ENCODE measurements at places on chromosomes 7 and 10.
A peak's percentile ranks its signal among the peaks of the same experiment; 100 is the strongest.

DNA sequence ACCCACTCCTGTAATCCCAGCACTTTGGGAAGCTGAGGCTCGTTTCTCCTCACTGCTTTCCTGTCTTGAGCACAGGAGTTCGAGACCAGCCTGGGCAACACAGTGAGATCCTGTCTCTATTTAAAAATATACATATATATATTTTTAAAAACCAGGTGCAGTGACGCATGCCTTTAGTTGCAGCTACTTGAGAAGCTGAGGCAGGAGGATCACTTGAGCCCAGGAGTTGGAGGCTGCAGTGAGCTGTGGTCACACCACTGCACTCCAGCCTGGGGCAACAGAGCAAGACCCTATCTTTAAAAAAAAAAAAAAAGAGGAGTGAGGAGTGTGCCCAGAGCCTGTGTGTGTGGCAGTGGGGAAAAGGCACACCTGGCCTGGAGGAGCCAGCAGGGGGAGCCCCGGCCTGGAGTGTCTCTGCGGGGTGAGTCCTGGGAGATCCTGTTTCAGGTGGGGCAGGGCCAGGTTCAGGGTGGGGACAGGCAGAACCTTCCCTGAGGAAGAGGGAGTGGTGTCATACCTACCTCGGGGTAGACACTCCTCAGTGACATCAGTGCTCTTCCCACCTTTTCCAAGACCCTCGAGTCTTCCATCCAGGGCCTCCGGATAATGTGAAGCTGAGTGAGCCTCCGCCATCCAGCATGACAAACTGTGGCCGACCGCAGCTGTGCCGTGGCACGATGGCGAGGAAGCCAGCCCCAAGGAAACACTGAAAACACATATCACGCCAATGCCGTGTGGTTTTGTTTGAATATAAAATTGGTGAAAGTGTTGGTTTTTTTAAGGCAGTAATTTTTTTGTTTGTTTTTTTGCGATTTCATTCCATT lies 9.0 kb upstream of the ARPC1B start:
- peak; percentile 77 for DNase-seq

GRCh38 chr10:78327778-78328591 lies 294.3 kb downstream of the RPS24 start:
- no peak for DNase-seq

GRCh38 chr10:6056411-6057135 lies 5.6 kb downstream of the IL2RA start:
- no peak for DNase-seq

DNA sequence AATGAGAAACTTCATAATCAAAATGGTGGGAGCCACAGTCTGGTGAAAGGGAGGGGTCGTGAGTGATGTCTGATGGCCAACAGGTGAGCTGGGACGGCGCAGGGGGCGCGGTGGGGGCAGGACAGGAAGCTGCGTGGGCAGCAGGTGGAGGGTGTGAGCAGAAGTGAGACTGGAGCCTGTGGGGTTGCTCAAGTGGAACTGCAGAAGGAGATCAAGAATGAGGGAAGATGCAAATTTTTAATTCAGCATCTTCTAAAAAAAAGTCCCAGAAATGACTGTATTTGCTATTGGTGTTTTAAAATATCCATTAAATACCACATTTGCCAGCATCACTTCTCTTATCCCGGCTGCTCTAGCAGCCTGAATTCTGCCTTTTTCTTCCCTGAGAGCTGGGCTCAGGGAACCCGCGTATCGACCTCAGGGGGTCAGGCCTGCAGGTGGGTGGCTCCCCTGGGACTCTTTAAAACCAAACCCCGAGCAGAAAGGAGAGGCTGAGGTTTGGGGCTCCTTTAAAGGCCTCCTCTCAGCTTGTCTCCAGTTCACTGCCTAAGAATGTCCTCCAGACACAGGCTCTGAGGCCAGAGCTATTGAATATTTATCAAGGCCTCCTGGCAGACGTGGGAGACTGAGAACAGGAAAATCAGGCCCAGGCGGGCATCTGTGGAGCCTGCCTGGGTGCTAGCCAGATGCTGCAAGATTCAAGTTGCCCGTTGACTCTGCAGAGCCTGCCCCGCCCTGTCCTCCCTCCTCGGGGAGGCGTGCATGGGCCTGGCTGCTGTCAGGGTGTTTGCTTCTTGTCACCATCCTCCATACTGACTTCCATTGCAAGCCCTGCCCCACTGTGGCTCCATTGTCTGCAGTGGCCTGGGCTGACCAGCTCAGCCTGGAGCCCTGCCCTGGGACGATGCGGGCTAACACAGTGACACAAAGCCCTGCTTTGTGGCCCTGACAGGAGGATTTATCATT lies 53.9 kb downstream of the SYPL1 start:
- peak; percentile 13 for DNase-seq

- peak; percentile 23 for DNase-seq
Measured at GRCh38 chr10:93751832-93752231, 5.9 kb upstream of the LGI1 start.

GRCh38 chr7:45456747-45457524 lies 117.2 kb upstream of the ADCY1 start:
- DNase-seq, result no peak

DNA sequence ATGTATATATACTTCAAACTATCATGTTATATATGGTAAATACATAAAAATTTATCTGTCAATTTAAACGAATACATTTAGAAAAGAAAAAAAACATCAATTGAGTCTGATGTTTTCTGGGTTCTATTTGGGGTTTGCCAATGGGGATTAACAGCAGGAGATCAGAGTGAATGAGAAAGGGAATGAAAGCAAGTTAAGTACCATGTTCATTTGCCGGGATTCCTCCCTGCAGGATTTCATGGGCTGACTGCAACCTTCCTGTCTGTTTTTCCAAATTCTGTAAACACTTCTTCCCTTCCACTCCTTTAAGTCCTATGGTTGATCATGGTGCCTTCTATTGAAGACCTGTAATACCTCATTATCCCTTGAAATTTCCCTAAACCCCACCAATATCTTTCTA lies 33.9 kb upstream of the SEMA3A start:
- DNase-seq, result no peak

DNA sequence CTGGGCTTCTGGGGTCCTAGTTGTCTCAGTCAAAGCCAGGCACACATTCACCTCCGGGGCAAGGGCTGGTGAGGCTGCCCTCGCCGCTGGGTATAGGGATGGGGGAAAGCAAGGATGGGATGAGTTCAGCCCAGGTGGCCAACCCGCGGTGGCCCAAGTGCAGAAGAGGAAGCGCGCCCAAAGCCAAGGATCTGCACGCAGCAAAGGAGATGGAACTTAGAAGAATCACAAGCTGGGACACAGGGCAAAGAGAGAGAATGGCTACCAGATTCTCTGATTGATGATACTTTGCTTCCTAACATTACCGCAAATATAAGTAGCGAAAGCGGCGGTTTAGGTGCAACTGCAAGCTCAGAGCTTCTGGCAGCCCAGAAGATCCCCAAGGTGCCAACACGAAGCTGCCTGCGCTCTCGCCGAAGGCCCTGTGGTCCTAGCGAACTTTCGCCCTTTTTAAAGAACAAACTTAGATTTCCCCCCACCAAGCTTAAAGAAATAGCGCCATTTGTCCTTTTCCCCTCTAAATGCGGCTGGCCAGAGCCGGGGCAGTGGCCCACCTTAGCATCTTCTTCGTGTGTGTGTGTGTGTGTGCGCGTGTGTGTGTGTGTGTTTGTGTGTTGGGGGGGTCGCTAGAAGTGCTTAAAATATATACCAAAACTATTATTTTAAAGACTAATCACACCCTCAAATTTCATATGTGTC lies 927 bp upstream of the MKX start:
- DNase-seq, result no peak

DNA sequence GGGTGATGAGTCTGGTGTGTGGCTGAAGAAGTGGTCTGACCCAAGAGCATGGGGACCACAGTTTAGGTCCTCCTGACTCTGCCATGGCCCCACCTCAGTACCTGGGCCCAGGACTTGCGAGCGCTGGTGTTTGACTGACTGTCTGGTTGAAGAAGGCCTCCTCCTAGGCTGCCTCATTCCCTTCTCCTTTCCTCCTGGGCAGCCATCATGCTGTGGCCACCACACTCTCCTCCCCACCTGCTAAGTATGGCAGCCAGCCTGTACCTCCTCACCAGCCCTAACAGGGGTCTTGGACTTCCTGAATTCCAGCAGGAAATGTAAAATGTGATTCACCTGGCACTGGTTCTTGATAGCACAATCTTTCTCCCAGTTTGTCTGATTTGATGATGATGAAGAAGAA lies 156.8 kb upstream of the GPR26 start:
- no peak for DNase-seq

- DNase-seq, result no peak
Measured at GRCh38 chr10:44689368-44689767, 221.8 kb upstream of the TMEM72 start.

- DNase-seq, result no peak
Measured at GRCh38 chr10:80372675-80373074, 16.1 kb downstream of the DYDC2 start.

GRCh38 chr10:34728361-34728760 lies 86.7 kb downstream of the PARD3 start:
- DNase-seq, result no peak

DNA sequence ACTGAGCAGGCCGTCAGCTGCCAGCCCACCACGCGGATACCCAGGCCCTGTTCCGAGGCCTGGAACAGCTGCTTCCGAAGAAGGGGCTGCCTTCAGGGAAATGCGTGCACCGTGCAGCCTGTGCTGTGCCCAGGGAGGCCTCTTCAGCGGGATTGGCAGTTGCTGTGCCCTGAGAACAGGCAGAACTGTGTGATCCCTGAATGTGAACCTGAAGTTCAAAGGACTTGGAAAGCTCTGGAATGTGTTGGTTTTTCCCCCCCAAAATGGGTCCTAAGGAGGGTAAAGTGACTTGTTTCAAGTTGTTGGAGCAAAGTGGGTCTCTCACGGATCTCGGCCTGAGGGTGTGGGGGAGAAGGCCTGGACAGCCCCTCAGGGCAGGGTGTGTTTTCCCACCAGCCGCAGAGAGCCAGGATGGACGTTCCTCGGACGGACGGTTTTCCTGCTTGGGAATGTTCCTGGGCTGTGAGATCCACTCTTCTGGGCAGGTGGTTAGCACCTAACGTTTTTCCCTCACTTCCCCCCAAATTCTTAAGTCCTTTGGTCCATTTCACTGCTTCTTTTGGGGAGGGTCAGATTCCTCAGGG lies 2.1 kb downstream of the SPRN start:
- no peak for DNase-seq

DNA sequence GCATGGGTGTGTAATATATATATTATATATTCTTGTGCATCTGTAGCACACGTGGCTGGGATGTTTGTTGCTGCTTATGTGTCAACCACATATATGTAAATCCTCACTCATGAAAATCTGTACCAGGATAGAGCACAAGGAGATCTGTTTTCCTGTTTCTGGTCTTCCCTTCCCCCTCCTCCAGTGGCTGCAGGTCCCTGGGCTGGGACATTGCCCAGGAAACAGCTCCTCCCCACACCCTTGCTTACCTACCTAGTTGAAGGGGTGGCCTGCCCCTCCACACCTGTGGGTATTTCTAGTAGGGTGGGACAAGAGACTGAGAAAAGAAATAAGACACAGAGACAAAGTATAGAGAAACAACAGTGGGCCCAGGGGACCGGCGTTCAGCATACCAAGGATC lies 2.2 kb downstream of the SFXN3 start:
- DNase-seq, result no peak

DNA sequence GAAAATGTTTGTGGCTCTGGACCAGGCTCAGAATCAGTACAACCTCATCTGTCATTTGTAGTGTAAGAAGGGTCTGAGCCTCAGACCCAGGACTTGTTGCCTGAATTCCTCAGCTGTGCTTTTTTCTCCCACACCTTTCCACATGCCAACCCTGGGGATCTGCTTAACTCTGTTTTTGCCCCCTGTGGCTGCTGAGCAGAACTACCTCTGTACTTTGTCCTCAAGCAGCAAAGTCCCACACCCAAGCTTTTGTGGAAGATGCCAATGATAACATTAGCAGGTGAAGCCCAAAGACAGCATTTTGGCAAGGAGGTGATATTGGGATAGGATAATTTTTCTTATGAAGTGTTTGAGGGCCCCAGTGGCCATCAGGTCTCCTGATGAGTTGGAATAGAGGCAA lies 5.8 kb upstream of the CYP2C18 start:
- DNase-seq, result no peak

- DNase-seq, result no peak
Measured at GRCh38 chr7:6646465-6646864, 9.3 kb downstream of the ZNF316 start.

GRCh38 chr7:100493476-100494264 lies 9.9 kb downstream of the NYAP1 start:
- peak; percentile 54 for DNase-seq

DNA sequence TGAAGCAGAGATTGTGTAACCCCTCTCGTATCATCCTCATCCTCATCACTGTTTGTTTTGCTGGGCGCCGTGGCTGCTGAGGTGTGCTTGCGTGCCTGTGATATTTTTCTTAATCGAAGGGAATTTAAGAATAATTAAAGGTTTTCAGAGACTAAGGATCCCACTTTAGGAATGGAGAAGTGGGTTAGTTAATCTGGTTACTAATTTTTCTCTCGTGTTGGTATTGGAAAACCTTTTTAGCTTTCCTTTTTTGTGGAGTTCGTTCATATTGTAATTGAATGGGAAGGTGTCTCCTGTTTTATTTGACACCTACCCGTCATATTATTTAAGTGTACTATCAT lies 1.3 kb downstream of the UBN2 start:
- DNase-seq, result no peak

- no peak for DNase-seq
Measured at GRCh38 chr7:66100408-66101050, 14.1 kb upstream of the CRCP start.

GRCh38 chr10:8360365-8360764 lies 305.9 kb downstream of the GATA3 start:
- DNase-seq, result peak; percentile 32

DNA sequence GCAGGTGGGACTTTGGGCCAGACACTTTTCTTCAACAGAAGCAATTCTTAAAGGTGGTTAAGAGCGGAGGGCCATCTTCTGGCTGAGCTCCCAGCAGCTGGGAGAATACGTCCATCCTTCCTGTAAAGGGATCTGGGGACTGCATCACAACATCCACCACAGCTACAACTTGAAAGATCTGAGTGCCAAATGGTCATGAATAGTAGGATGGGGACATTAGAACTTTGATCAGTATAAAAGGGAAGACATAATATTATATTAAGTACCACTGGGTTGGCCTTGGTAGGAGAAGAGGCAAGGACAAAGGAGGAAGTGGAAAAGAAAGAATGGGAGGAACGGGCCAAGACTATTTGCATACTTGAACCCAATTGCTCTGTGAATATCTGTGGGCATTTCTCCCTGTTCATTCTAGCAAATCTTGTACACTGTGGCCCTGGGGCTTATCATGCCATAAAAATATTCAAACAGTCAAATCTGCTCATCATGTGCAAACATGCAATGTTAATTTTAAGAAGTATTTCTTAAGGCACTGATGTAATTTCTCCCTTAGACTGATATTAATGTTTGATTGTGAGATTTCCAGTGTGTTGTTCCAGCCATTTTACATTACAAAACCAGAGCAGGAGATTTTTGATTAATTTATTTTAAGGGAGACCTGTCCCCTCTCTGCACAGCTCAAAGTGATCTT lies 65.5 kb upstream of the CREB5 start:
- no peak for DNase-seq

DNA sequence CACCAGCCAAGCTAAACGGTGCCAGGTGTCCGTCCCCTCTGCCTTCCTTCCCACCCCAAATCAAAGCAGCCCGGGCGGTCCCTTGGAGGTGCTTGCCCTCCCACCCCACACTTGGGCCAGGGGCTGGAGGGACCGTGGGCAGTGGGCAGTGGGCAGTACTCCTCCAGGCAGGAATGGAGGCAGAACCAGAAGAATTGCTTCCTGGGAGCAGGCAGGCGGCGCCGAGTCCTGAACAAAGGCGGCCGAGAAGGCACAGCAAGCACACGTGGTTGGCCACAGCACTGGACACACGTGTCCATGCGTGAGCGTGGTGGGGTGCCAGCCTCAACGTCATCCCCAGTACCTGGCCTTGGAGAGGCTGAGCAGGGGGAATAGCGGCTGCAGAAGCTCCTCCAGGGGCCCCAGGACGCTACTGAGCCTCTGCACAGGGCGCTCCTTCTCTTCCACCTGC lies 48.4 kb upstream of the NKX6-2 start:
- no peak for DNase-seq
